ENCODE measurements at places on chromosomes 11 and 22.

- no peak for DNase-seq
Measured at GRCh38 chr22:38696606-38697424, 3.9 kb downstream of the JOSD1 start.

- no peak for DNase-seq
Measured at GRCh38 chr11:65132238-65132987, 1.9 kb downstream of the SYVN1 start.

DNA sequence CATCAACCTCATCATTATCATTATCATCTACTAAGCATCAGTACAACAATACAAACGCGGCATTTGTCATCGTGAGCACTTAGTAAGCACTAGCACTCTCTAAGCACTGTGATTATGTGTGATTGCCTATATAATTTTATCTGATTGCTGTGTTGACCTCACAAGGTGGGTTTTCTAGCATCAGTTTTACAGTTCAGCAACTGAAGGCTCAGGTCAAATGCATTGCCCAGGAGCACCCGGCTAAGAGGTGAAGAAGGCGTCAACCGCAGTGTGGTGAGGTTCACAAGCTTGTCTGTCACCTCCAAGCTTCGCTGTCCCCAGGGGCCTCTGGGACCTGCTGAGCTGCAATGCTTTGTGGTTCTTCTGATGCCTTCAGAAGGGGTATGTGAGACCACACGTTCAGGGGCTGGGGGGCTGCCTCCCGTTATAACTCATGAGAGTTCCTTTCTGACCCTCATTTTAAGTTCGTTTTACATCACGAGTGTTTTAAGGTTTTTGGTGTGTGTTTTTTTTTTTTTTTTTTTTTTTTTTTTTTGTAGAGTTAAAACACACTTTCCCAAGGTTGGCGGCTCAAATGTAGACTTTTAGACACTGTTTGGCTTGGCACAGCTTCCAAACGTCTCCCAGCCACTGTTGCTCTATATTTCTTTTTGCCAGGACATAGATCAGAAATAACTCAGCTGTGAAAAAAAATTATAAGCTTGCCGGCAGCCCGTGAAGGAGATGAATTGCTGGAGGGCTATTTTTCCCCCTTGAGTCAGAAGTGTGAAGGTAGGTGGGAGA lies 33.8 kb upstream of the SCUBE1 start:
- no peak for DNase-seq

GRCh38 chr11:94731880-94732601 lies 36.1 kb upstream of the AMOTL1 start:
- DNase-seq = no peak

DNA sequence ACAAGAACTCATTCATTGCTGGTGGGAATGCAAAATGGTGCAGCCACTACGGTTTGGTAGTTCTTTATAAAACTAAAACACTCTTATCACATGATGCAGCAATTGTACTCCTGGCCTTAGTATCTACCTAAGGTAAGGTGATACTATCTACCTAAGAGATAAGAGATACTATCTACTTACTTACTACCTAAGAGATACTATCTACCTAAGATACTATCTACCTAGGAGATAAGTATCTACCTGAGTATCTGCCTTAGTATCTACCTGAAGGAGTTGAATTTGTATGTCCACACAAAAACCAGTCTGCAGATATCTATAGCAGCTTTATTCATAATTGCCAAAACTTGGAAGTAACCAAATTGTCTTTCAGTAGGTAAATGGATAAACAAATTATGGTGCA lies 29.0 kb upstream of the SMCO4 start:
- DNase-seq = no peak

Measured in left renal cortex interstitium (tissue), 4 donors.